ENCODE measurements at places on chromosomes 1 and 21.

DNA sequence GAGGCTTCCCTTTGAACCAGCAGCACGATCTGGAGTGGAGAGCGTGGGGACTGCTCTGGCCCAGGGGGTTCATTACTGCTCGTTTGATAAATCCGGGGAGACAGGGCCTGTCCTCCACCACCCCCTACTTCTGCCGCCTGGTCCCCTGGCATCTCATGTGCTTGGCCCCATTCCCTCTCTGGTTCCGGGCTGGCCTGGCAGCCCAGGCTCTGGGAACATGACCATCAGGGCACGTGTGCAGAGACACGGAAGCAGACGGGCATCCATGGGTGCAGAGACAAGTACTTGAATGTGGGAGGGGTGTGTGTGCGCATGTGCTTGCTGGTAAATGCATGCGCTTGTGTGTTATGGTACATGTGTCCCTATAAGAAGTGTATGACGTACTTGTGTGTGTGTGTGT lies 75.5 kb downstream of the KIRREL1 start:
- DNase-seq, result no peak

- DNase-seq, result no peak
Measured at GRCh38 chr1:178871551-178872320, 859 bp upstream of the ANGPTL1 start.

- DNase-seq, result no peak
Measured at GRCh38 chr1:230633469-230633868, 8.8 kb upstream of the COG2 start.

DNA sequence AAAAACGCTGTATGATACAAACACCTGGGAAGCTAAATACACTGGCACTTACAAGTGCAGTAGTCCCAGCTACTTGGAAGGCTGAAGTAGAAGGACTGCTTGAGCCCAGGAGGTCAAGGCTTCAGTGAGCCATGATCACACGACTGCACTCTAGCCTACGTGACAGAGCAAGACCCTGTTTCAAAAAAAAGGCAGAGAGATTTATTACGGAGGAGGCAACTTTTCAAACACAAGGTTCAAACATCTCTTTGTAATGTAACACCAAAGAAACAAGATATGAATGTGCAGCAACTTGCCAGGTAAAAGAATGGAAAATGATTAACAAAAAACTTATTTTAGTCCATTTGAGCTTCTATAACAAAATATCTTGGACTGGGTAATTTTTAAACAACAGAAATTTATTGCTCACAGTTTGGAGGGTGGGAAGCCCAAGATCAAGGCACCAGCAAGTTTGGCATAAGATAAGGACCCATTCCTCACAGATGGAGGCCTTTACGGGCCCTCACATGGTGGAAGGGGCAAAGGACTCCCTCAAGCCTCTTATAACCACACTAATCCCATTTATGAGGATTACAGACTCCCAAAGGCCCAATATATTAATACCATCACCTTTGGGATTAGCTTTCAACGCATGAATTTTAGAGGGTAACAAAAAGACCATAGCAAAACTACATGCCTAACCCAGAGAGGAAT lies 73.3 kb downstream of the EVI5 start:
- DNase-seq, result no peak

GRCh38 chr21:39630191-39630591 lies 17.5 kb downstream of the B3GALT5 start:
- DNase-seq, result no peak

- DNase-seq, result no peak
Measured at GRCh38 chr1:89566761-89567174, 42.1 kb downstream of the LRRC8B start.

- DNase-seq, result no peak
Measured at GRCh38 chr1:153384958-153385580, 5.8 kb downstream of the S100A8 start.

- no peak for DNase-seq
Measured at GRCh38 chr1:231694465-231695077, 68.0 kb downstream of the DISC1 start.

DNA sequence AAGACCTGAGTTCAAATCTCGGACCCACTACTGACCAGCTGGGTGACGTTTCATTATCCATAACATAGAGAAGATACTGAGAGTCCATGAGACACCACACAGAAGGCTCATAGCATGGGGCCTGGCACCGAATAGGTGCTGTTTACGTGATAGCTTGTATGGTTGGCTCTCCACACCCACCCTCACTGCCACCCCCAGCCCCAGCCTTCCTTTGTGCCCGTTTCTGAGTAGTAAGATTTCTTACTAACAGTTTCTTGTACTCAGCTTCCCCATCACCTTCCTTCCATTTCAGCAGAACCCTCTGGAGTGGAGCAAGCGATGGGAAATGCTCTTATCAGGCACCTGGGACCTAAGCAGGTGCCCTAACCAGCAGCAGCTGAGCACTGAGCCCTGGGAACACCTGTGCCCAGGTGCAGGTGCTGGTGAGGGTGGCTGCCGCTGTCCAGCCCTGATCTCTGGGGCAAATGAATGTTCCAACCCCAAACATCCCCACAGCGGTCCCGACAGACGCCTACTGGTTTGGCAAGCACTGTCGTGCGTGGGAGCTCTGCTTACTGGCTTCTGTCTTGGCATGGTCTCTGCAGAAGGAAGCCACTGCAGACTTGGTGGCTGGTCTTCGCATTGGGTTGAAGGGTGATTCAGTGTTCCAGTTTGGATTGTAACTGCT lies 225.4 kb downstream of the CAMTA1 start:
- no peak for DNase-seq

DNA sequence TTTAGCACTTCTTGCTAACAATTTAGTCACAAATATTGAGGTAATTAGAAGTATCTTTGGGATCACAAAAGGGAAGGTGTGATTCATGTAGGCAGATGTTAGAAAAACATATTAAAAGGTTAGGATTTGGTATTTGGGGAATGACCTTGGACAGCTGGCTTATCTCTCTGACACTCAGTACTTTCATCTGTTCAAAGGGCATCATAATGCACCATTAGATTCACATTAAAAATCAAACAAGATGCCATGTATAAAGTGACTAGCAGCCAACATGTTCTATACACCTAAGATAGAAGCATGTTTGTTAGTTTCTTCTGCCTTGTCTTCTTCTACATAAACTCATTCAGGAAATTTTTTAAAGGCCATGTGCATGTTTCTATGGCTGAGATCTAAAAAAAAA lies 56.5 kb upstream of the ESRRG start:
- DNase-seq, result peak; percentile 2

- peak; percentile 33 for DNase-seq
Measured at GRCh38 chr1:150072959-150073358, 5.4 kb downstream of the VPS45 start.

DNA sequence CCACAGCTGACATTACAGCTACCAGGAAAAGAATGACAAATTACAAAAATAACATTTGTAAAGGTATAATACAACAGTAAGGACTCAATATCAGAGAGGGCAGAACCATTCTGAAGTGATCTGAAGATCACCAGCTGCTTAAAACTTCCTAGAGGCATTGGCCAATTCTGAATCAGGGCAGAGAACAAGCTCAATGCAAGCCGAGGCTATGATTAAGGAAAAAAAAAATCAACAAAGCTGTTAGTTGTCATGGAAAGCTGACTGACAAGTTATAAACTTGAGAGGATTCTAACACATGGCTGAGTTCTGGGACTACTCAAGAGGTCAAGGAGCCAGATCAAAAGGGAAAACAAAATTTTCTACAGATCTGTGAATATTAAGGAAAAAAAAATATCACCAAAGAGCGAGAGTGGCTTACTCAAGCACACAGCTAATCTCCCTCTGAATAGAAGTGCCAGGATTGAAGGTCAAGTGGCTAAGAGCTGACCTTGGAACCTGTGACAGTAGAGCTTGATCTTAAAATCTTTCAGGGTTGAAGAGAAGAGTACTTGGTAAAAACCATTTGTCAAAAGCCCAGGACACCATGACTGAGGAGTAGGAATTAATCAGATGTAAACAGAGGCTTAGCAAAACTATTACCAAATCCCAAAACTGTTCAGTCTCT lies 383.4 kb downstream of the USP25 start:
- DNase-seq, result no peak

- peak; percentile 57 for DNase-seq
Measured at GRCh38 chr1:109248797-109249629, at the start of gene CELSR2. TSS of gene CELSR2 (plus strand) at chr1:109249539. CDS start at chr1:109250080, 541 bp downstream.

DNA sequence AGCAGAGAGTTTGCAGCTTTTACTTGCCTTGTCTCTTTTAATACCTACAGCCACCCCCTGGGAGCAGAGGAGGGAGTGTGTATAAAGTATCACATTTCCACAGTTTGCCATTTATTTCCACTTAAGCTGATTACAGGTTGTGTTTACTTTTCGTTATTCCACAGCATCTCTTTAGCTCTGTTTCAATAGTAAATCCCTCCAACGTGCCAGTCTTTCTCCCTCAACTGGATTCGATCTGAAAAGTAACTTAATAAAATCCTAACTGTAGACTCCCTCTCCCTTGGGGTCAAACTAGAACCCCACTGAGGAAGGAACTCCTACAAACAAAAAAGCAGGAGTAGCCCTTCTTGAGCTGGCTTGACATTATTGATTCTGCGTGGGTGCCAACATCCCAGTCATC lies 3.1 kb upstream of the FCGR2A start:
- DNase-seq, result no peak

- DNase-seq, result no peak
Measured at GRCh38 chr1:231643071-231643934, 16.7 kb downstream of the DISC1 start.

DNA sequence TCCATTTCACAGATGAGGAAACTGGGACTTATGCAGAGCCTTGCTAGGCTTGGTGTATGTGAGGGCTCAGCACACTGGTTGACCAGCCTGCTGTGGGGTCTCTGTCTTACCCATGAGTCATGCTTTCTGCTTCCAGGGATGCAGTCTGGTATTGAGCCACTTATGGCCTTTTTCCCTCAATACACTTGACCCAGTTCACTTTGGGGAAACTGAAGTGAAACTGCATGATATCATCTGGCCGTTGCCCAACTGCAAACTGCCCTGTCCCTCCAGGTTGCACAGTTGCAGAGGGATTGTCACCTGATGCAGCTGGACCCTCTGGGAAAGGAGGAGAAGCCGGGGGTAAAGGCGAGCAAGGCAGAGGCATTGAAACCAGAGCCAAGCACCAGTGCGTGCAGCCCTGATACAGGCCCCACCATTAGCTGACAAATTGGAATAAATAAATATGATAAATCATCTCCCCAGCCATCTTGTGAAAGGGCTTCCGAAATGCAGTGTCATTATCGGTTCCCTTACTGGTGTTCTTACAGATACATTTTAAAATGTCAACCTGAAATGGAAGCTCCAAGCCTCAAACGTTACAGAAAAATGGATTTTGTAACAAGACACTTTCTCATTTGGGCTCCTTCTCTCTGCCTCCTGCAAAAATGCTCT lies 39.3 kb upstream of the DUSP10 start:
- DNase-seq, result no peak

DNA sequence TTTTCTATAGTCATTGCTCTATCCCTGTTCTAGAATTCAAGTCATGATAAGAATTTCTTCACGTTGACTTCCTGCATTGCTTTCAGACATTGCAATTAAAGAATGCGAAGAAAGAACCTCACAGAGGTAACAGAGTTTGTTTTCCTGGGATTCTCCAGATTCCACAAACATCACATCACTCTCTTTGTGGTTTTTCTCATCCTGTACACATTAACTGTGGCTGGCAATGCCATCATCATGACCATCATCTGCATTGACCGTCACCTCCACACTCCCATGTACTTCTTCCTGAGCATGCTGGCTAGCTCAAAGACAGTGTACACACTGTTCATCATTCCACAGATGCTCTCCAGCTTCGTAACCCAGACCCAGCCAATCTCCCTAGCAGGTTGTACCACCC lies 10.6 kb downstream of the APCS start:
- no peak for DNase-seq

DNA sequence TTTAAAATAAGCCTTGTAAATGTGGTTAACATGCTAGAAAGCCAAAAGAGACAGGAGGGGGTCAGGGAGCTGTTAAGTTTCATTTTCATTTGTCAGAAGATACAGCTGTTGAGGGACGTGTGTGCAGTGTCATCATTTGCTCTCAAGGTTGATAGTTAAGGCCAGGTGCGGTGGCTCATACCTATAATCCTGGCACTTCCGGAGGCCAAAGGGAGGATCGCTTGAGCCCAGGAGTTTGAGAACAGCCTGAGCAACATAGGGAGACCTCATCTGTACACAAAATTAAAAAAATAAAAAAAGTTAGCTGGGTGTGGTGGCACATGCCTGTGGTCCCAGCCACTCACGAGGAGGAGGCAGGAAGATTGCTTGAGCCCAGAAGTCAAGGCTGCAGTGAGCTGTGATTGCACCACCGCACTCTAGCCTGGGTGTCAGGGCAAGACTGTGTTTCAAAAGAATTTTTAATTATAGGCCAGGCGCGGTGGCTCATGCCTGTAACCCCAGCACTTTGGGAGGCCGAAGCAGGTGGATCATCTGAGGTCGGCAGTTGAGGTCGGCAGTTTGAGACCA lies 22.7 kb downstream of the ZBTB8OS start:
- DNase-seq, result no peak

DNA sequence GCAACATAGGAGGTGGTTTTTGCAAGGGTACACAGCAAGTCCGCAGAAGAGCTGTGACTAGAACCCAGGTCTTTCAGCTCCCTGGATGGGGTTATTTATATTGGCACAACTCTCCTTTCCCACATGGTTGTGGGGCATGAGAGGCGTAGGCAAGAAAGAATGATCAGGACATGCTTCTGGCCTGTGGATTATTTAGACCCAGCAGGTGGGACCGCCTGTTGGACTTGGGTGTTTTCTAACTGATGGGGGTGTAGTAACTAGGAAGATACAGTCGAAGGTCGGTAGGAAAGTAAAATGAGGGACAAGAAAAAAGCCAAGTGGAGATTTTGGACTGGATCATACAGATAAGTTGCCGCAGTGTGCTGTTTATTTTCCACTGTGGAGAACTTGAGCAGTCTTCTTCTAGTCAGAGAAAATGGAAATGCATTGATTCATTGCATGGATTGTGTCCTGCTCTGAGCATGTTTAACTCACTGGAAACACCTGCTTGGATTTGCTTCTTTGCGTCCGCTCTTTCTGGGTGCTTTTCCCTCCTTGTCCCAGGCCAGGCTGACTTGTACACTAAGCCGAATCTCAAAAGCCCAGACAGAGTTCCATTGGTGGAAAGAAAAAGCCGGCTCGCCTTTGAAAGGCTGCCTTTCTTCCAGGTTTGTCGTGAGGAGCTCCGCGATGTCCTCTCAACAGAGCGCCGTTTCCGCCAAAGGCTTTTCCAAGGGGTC lies 592 bp downstream of the CRCT1 start:
- no peak for DNase-seq

GRCh38 chr1:93591676-93592550 lies 89.7 kb downstream of the BCAR3 start:
- no peak for DNase-seq
